ENCODE measurements at places on chromosomes 13 and 19. TPM values are rescaled to one million over a fixed set of nuclear protein-coding genes. Genes with fewer than 3 reads are reported as not detected.
A peak's percentile ranks its signal among the peaks of the same experiment; 100 is the strongest.

EPSTI1 gene
- total RNA-seq = 0.44 TPM

WDR62 gene
- 12.2 TPM for total RNA-seq

UBL3 gene
- total RNA-seq = 38.7 TPM

PCSK4 gene
- 1.2 TPM for total RNA-seq

SERPINE3 gene
- total RNA-seq = not detected

COL4A1 gene
- 147 TPM for total RNA-seq

FAM216B gene
- not detected for total RNA-seq

ZNRF4 gene
- total RNA-seq = not detected

SOX1 gene
- total RNA-seq = not detected

CLEC4G gene
- total RNA-seq = not detected

TMEM86B gene
- 2.7 TPM for total RNA-seq

RUVBL2 gene
- total RNA-seq = 158 TPM

ODAD3 gene
- 0.60 TPM for total RNA-seq

ZNF442 gene
- total RNA-seq = 3.1 TPM

- peak; percentile 38 for DNase-seq
Observed at GRCh38 chr19:58558066-58558622, at the start of gene UBE2M. Gene UBE2M, minus strand, starts transcription at chr19:58558611. Its CDS starts 230 bp downstream, at chr19:58558381.

- no peak for DNase-seq
Observed at GRCh38 chr13:88649855-88650254, 978.7 kb downstream of the SLITRK5 start.

DNA sequence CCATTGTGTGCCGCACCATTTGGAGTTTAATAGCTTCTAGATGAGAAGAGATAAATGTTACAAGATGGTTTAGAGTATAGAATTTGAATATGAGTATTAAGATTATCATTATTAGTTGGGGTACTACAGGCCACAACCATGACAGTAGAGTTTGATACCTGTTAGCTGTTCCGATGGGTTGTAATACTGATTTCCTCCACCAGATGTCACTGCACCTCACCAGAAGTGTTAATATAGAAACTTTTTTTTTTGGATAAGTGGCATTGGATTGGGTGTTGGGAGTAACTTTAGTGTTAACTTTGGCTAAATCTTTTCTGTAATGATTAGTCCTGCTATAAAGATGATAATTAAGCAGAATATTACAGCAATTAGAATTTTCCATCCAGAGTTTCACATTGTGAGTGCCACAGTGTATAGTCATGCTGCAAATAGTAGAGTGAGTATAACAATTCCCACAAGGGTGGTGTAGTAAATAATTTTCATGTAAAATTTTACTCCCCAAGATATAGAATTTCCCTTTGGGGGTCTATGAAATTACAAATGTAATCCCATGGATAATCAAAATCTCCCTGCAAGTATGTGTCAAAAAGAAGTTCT is 56.3 kb downstream of the PSG3 start:
- DNase-seq = no peak

- no peak for DNase-seq
Observed at GRCh38 chr13:76129305-76130000, 493.3 kb downstream of the LMO7 start.

- no peak for DNase-seq
Observed at GRCh38 chr13:86201477-86201876, 402.3 kb upstream of the SLITRK6 start.

- no peak for DNase-seq
Observed at GRCh38 chr13:78881054-78881453, 222.1 kb upstream of the OBI1 start.

DNA sequence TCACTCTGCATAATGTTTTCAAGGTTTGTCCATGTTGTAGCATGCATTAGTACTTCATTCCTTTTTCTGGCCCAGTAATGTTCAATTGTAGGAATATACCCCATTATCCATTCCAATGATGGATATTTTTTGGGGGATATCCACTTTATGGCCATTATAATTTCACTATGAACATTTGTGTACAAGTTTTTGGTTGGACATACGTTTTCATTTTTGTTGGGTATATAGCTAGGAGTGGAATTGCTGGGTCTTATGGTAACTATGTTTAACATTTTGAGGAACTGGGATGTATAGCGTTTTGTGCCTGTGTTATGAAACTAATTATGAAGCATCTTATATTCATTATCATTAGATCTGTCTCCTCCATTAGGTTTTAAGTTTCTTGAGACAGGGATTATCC is 191.6 kb downstream of the TM9SF2 start:
- no peak for DNase-seq

GRCh38 chr19:46839752-46840497 is 10.7 kb downstream of the AP2S1 start:
- no peak for DNase-seq

DNA sequence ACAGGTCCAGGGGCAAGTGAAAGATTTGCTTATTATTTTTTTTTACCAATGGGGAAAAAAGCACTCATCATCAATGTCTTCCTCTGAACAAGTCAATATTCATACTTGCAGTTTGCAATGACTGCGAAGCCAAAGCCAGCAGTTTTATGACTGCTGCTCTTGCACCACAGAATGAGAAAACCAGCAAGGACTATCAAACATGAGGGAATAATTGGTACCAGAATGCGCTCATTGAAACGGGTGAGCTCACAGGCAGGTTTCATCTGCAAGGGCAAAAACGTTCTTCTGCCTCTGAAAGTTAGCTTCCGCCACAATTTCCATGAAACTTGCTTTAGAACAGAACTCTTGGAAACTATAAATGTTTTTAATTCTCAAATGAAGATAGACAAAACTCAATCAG is 5.5 kb downstream of the DLEU7 start:
- DNase-seq = no peak

GRCh38 chr19:38703509-38703908 is 40.8 kb downstream of the CAPN12 start:
- DNase-seq = no peak

GRCh38 chr13:91347996-91348905 is 764 bp downstream of the MIR17HG start:
- peak; percentile 28 for DNase-seq

DNA sequence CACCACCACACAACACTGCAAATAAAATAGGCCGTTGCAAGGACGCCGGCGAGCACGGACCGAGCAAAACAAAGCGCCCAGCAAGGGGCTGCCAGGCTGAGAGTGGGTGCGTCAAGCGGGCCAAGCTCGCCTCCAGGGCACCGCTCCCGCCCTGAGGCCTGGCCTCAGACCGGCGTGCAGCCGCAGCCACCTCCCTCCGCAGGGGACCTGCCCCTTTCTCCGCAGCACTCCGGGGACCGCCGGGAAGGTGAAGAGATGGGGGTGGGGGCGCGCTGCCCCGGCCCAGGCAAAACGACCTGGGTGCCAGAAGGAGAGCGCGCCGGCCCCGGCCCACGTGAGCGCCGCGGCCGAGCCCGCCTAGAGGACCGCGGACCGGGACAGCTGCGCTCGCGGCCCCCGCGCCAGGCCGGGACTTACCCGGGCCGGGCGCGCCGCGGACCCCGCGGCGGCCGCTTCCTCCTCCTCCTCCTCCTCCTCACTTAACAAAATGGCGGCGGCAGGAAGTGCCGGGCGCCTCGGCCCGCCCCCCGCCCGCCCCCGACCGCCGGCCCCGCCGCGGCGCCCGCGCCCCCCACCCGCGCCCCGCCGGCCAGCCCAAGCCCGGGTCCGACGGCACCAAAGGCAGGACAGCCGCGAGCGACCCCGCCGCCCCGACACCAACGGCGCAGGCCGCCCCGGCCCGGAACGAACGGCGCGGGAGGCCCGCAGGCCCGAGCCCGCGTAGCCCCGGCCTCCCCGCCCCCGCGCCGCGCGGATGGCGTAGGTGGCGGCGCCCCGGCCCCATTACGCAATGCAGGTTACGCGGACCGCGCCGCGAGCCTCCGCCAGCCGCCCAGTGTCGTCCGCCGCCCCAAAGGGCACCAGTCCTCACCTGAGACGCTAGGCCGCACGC is 674 bp downstream of the BRD4 start:
- no peak for DNase-seq

DNA sequence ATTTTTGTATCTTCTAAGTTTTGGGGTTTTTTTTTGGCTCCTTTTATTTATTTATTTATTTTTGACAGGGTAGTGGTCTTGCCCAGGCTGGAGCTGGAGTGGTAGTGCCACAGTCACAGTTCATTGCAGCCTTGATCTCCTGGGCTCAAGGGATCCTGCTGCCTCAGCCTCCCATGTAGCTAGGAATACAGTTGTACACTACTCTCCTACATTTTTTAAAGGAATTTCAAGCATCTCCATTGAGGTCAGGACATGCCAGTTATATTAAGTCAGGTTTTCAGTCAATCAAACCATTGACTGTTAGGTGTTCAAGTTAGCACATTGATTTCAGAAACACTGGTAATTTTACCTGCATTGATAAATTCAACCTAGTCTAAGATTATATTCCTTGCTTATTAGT is 480.5 kb upstream of the SPRY2 start:
- no peak for DNase-seq

- DNase-seq = no peak
Observed at GRCh38 chr19:39046037-39046821, 13.9 kb upstream of the FBXO27 start.

- DNase-seq = no peak
Observed at GRCh38 chr13:54750521-54750920, 1721.9 kb downstream of the OLFM4 start.

DNA sequence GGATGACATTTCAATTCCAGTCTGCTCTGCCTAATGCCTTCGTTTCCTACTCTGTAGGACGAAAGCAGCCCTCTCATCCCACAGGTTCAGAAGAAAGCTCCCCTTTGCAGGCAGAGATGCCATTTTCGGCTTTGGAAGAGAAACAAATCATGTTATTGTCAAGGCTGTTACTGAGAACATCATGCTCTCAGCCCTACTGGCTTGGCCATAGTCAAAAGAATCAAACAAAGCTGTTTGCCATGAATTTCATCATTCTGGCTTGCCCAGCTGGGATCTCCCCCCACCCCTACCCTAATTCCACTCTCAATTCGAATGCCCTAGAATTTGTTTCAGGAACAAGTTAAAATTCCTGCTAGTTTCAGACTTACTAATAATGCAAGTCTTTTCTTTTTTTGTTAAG is 162.3 kb upstream of the SERP2 start:
- DNase-seq = no peak

DNA sequence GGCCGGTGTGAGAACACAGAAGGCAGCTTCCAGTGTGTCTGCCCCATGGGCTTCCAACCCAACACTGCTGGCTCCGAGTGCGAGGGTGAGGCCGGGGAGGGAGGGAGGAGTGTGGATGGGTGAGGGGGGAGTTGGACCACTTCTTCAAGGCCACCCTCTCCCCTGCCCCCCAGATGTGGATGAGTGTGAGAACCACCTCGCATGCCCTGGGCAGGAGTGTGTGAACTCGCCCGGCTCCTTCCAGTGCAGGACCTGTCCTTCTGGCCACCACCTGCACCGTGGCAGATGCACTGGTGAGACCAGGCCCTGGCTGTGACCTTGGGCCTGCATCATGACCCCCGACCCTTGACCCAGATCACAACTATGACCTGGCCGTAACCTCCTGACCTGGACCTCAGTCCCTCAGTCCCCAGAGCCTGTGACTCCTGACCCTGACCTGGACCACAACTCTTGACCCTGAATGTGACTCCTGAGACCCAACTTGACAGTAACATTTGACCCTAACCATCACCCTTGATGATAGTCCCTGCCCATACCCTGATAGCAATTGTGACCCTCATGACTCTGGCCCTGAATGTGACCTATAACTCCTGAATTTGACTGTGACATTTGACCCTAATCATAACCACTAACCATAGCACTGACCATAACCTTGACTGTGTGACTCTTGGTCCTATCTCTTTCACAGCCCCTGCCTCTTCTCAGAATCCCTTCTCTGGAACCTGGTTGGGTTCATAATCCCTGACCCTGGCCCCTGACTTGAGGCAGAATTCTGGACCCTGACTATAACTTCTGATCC is 10.9 kb downstream of the LTBP4 start:
- no peak for DNase-seq

- no peak for DNase-seq
Observed at GRCh38 chr13:31138515-31138914, 23.2 kb downstream of the HSPH1 start.

DNA sequence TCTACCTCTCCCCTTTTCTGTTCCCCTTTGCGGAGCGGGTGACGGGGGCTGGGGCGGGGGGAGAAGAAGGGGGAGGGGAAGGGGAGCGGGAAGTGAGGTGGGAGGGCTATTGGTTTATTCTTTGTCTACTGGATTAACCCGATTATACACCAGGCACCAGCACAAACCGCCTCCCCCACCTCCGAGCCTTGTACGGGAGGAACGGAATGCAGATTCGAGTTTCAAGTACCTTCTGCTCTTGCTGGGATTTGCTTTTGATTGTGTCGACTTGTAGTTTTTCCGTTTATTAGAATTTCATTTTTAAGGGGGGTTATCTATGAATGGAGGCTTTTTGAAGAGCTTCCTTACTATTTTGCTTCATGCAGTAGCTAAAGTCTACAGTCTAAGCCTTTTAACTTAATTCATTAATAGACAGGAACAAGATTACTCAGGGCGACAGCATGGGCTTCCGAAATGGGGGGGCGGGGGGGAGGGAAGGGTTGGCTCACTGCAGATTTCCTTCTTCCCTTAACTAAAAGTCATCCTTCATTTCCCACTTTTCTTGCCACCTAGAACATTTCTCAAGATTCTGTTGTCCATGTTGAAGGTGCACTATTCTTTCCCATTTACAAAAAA is 937 bp upstream of the SPRY2 start:
- no peak for DNase-seq

- DNase-seq = peak; percentile 34
Observed at GRCh38 chr13:98657506-98658085, 80.7 kb upstream of the STK24 start.

DNA sequence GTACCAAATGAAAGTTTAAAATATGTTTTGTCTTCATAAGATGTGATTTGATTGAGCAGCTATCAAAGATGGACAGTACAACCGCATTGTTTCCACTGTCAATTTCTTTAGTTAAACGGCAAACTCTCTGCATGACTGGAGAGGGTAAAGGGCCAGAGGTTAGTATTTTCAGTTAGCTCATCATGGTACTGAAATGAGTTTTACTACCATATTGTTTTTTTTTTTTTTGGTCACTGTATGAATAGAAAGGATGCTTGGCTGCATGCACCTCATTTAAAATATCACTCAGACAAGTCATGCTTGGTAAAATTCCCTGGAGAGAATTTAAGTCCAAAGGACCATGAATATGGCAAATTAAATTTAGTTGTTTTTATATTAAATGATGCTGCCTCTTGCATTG is 942.1 kb upstream of the SPRY2 start:
- no peak for DNase-seq

DNA sequence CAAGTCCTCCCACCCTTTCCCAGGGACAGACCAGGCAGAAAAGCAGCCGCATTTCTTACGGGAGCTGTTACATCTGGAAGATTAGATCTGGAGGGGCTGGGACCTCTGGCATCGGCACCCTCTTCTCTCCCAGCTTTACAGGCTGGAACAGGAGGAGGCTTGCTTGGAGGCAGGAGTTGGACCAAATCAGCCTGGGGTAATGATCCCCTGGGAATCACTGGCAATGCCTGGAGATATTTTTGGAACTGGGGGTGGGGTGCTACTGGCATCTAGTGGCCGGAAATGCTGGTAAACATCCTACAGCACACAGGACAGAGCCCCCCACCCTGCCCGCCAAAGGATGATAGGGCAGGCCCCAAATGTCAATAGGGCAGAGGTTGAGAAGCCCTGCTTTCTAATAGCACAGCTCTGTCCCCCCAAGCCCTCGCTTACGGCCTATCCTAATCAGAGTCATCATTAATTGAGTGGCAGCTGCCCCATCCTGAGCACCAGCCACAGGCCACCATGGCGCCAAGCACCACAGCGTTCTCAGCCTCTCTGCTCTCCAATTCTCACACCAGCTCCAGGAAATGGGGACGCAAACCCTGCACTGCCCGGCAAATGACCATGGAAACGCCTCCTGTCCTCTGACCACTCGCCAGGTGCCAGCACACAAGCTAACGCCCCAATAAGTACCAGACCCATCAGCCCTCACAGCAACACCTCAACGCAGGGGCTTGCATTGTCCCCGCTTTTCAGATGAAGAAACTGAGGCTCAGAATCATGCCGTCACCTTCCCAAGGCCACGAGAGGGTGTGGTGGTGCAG is 20.6 kb downstream of the LRRC4B start:
- no peak for DNase-seq

Data from HFFc6 (cell line).